ENCODE measurements at places on chromosomes 7 and 10.
A peak's percentile ranks its signal among the peaks of the same experiment; 100 is the strongest.

GRCh38 chr7:41735206-41735605, 32.3 kb upstream of the INHBA start:
- DNase-seq, result no peak

GRCh38 chr10:30531751-30532530, 97.6 kb downstream of the LYZL2 start:
- no peak for DNase-seq

- DNase-seq, result no peak
Measured at GRCh38 chr7:112446431-112446830, 3.8 kb upstream of the IFRD1 start.

DNA sequence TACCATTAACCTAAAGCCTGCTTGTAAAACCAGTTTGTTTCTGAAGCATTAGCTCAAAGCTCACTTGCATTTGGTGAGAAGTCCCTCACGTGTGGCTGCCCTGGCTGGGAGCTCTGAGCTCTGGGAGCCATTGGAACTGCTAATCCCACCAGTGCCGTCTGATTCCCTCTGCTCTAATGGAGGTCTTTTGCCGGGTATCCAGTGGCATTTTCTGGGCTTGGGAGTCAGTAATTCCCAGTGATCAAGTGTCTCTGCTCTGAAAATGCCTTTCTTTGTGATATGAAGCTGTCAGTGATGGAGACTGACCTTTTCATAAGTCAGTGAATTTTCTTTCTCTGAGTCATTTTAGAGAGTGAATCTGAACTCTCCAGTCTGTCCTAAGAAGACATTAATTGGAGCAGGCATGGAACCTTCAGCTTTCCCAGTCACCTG, 36.9 kb upstream of the FAM20C start:
- DNase-seq, result no peak

DNA sequence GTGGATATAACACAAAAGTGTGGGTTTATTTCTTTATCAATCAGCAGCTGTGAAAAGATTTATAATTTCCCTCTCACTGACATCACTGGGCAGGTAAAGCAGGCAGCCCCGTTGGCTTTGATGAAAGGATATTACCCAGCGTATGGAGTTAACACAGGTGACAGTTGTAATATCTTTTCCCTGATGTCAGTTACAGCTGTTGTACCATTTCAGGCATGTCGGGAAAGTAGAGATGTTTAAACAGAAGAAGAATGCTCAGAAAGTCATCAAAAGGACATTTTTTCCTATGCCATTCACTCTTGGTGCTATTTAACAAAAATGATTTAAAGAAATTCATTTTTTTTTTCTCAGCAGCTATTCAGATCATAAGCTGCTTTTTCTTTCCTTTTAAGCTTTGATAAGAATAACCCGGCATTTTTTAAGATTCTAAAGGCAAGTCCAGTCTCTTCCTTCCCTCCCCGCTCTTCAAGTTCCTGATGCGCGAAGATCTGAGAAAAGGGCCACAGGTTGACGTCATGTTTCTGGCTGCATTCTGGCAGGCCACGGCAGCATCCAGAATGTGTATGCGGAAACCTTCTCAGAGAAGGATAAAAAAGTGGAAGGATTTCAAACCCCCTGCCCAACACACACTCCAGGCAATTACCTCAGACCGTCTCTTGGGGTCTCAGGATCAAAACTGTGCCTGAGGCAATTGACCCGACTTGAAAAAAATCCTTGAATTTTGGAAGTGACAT, 32.5 kb upstream of the ADAM12 start:
- no peak for DNase-seq

DNA sequence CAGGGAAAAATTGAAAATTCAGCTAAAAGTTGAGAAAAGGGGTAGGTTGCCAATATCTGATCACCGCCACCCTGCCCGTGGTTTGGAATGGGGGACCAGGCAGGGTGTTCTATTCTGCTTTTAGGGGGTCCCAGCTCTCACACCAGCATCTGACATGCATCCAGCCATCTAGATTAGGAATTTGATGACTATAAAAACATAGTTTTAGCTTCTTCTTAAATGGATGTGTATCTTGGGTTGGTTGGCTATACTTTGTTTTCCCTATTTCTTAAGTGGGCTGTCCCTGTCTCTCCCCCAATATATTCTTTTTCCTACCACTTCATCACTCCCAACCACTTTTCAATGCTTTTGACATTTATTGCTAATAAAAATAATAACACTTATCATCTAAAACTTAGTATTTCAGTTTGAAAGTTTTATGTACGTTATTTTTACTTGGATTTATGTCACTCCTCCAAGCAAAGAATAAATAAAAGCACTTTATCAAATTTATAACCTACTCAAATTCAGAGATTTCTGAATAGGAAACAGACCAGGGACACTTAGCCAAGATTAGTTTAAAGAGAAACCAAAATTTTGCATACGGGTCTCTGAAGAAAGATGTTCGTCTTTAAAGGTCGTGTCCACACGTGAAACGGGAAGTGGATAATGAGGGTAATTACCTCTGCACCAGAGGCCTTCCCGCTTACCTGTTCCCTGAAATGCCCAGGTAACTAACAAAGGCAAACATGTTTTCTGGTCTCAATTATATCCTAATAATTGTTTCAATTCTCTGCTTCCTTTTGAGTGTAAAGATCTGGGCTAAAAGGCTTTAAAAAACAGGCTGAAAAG, 233.2 kb upstream of the AUTS2 start:
- DNase-seq, result no peak

DNA sequence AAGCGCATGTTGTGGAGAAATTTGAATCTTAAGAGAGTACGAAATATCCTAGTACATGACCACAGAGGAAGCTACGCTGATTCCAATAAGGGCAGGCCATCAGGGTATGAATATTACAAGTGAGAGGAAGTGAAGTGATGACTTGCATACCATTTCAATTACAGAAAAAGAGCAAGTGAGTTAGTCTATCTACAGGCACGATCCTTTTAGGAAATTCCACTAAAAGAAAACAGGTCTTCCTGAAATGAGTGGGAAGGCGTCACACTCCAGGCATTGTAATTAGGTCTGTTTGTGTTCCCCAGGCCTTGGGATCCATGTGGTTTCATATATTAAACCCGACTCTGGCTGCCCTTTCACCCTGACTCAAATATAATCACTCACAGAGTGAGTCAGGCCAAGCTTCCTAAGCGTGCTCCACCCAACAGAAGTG, 152.5 kb downstream of the SEMA3A start:
- DNase-seq, result no peak

DNA sequence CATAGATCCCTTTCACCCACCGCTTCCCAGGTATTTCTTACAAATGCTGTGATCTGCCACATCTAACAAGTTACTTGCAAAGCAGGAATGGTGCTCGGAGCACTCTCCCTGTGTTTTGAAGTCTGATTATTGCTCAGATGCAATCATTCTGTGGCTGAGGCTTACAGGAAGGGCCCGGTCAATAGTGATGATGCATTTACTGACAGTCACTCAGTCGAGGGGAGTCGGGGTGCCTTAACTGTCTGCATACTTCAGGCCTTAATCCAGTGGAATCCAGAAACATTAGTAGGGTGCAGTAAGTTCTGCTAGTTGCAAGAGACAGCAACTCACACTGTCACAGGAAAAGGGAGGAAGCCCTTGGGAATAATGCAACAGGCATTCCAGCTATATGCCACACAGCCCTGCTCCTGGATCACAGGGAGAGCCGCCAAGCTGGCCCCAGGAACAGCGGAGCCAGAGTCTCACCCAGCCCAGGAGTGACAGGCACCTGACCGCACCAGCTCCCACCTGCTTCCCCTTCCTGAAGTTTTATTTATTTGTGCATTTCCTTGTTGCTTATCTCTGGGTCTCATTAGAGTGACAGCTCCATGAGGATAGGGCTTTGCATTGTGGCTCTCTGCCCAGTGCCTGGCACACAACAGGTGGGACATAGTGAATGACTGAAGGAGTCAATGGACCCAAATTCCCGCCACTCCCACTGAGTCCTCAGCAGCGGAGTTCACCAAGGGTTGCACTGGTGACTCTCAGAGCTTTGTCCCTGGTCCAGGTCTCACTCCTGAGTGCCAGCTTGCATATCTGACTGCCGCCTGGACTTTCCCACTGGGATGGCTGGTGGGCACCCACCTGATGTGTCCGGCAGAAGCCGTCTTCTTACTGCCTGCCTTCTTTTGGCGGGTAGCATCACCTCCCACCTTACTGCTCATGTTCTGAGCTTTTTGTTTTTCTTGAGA, 212.5 kb upstream of the SH2B2 start:
- no peak for DNase-seq

DNA sequence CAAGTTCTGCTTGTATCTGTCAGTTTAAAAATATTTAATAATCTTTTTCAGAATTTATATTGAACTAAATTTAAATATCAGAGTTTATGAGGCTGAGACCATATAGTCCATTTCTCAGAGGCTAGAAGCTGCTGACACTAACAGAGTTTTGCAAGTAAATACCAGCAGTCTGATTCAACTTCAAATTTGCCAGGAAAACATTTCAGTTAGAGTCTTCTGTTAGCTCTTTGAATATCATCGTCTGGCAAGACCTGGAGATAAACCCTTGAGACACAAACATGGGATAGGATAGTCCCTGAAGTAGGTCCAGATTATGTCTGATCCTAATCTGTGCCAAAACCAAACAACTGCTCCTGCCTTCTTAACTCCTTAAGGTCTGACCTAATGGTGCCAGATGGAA, 472.8 kb upstream of the STEAP1 start:
- DNase-seq, result no peak

- DNase-seq, result no peak
Measured at GRCh38 chr7:80362677-80363076, 149.2 kb downstream of the GNAT3 start.

DNA sequence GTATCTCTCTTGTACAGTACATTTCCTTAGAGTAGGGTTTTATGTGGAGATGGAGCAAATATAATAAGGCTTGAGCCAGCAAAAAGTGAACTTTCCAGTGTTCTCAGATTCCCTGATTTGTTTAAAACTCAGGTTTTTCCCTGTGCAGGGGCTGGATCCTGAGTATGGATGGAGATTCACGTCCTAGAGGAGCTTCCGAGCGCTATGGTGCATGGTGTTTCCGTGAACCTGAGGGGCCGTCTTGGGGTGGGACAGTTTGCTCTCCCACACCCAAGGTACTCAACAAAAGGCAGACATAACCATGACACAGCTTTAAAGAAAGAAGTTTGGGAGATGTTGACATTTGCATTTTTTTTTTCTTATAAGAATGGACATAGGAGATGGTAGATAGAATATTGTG, 122.5 kb downstream of the SEC23IP start:
- DNase-seq, result no peak

DNA sequence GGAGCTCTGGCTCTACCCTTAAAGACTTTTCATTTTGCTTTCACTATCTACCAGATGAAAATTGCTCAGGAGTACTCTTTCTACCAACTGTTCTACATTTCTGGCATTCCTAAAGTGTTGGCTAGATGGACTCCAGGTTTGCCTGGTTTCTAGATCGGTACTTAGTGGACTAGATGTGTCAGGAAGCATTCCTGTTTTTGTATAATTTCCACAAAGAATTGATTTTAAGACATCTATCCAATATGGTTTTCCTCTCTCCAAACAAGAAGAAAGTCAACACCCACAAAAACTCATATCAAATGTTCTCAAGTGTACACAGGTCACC, 157.7 kb downstream of the CHRM2 start:
- DNase-seq, result no peak

DNA sequence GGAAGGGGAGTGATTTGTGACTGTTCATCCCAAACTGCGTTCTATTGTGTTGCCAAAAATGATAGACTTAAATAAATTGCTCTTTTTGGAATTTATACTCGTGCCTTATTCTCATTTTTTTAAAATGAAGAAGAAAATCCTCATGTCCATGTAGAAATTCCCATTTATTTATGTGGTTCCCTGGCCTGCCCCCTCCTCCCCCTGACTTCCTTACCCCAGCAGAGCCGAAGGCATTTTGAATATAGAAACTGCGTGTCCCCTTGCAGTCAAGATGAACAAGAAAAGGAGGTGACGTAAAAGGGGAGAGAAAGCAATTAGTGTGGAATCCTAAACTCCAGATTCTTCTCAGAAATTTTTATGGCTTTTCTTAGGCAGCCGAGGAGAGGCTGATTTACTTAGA, 126.1 kb downstream of the FAM204A start:
- DNase-seq, result no peak

- DNase-seq, result no peak
Measured at GRCh38 chr7:2111568-2111967, 121.2 kb downstream of the MAD1L1 start.

GRCh38 chr10:34217524-34217923, 597.6 kb downstream of the PARD3 start:
- no peak for DNase-seq

DNA sequence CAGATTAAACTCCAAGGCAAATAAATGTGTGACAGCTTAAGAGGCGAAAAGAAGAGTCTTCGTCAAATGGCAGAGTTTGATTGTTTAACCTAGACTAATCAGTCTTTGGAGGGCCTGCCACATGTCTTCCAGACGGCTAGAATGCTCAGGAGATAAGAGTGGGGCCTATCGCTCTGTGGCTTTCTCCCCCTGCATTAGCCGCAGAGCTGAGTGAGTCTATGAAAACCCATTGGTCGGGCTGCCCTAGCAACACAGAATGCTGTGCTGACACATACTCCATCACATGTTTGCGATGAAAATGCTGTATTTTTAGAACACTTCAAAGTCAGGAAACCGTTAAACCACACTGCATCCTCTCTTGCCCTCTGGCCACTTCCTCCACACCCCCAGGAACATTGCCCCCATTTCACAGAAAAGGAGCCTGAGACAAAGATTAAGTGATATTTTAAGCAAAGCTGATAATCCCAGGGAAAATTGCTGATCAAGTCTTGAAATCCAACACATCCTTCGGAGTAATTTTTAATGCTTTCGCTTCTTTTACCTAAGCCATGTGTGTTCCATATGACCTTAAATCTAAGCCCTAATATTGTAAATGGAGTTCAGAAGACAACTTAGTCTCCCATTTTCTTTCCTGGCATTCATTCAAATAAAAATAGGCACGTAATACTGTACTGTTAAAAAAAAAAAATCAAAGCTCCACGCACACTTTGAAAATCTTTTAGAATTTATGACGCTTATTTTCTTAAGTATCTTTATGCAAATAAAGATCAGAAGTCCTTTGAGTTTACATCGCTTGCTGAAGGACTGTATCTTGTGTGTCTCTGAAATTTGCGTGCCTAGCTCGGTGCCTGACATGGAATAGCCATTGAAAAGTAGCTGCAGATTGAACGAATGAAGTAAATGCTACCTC, 161.2 kb downstream of the CELF2 start:
- DNase-seq, result peak; percentile 96

GRCh38 chr7:111089822-111090426, 1.0 kb upstream of the LRRN3 start:
- no peak for DNase-seq

GRCh38 chr7:25622695-25623094, 394.4 kb upstream of the NPVF start:
- peak; percentile 32 for DNase-seq

All from activated CD4-positive, alpha-beta T cell treated with anti-CD3 and anti-CD28 coated beads, Interleukin-2, amount 10 ng/mL, durations not matched to agents 24 days and 14 days (primary cell).